ENCODE measurements at places on chromosomes 2 and 18.

GRCh38 chr2:19799881-19800780 is 101.7 kb downstream of the TTC32 start:
- H3K4me1 ChIP-seq: no peaks in the 10 kb centered on the region
- DNase-seq: no peak
- no peaks in the 10 kb centered on the region for H3K27me3 ChIP-seq
- no peaks in the 10 kb centered on the region for H3K36me3 ChIP-seq

GRCh38 chr2:208361077-208361441 is 45.5 kb upstream of the PTH2R start:
- no peak overlapping the region for H3K27ac ChIP-seq
- H3K27me3 ChIP-seq: no peaks in the 10 kb centered on the region
- no peaks in the 10 kb centered on the region for H3K4me1 ChIP-seq

DNA sequence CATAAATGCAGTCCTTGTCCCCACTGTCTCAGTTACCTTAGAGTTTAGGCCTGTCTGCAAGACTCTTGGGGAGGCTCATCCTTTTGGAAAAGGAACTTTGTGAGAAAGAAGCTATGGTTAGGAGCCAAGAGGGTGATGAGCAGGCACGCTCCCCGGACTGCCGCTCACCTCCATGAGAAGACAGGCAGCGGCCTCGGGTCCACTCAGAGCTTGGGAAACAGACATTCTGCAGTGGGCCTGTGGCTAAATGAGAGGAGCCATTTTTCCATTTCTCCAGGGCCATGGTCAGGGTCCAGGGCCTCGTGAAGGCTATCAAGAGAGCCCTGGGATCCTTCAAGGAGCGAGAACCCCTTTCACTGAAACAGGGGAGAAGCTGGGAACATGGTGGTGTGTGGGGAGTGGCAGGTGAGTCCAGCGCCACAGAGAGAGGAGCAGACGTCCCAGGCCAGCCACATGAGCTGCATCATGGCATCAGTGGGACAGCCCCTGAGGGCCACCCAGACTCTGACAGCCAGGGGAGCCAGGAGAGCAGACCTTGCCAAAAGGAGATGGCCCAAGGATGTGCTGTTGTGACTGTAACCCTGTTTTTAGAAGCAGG is 4.0 kb upstream of the TEX51 start:
- no peak for DNase-seq
- H3K4me3 ChIP-seq: no peak overlapping the region
- H3K27me3 ChIP-seq: no peaks in the 10 kb centered on the region
- H3K36me3 ChIP-seq: no peaks in the 10 kb centered on the region

DNA sequence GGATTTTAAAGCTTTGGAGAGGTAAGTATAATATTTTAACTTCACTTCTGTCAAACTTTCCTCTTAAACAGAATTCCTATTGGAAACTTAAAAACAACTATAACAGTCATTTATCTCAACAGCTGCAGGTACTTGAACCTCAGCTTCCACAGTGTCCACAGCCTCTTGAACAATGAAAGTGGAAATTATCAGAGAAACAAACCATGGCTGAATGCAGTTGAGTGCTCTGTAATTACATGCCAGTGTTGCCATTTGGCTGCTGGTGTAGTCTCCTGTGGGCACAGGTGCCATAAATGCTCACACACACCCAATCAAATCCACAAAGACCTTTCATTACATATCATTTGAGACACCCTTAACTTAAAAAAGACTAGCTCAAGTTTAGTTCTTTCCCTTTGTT is 125.1 kb downstream of the CPS1 start:
- no peaks in the 10 kb centered on the region for H3K4me1 ChIP-seq
- H3K4me3 ChIP-seq: no peak overlapping the region
- H3K27ac ChIP-seq: no peak overlapping the region
- no peak for DNase-seq
- H3K36me3 ChIP-seq: no peaks in the 10 kb centered on the region

- H3K4me1 ChIP-seq: no peaks in the 10 kb centered on the region
- no peak overlapping the region for H3K27ac ChIP-seq
- H3K36me3 ChIP-seq: no peaks in the 10 kb centered on the region
- no peak for DNase-seq
Measured at GRCh38 chr2:176461098-176461808, 192.0 kb downstream of the MTX2 start.

DNA sequence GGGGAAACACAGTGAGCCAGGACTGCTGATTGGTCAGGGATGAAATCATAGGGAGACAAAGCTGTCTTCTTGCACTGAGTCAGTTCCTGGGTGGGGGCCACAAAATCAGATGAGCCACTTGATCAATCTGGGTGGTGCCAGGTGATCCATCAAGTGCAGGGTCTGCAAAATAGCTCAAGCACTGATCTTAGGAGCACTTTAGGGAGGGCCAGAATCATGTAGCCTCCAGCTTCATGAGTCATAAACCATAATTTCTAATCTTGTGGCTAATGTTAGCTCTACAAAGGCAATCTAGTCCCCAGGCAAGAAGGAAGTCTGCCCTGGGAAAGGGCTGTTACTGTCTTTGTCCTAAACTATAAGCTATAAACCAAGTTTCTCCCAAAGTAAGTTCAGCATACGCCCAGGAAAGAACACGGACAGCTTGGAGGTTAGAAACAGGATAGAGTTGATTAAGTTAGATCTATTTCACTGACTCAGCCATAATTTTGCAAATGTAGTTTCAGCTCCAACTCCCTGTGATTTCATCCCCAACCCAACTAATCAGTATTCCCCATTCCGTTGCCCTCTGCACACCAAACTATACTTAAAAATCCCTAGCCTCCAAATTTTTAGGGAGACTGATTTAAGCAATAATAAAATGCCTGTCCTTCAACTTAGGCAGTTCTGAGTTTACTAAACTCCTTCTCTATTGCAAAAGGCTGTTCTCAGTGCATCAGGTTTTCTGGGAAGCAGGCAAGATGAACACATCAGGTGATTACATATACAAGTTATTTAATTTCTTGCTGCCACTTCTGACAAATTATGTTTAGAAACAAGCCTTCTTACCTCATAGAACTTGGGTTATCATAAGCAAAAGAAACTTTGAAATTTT is 226.9 kb upstream of the SPOPL start:
- no peaks in the 10 kb centered on the region for H3K4me1 ChIP-seq
- no peak for DNase-seq
- H3K36me3 ChIP-seq: no peaks in the 10 kb centered on the region
- no peak overlapping the region for H3K27ac ChIP-seq
- H3K4me3 ChIP-seq: no peak overlapping the region
- H3K27me3 ChIP-seq: no peaks in the 10 kb centered on the region

- H3K27ac ChIP-seq: no peak overlapping the region
- no peak for DNase-seq
- no peak overlapping the region for H3K4me3 ChIP-seq
- no peaks in the 10 kb centered on the region for H3K36me3 ChIP-seq
Measured at GRCh38 chr2:78065366-78065765, 543.2 kb upstream of the LRRTM4 start.

- no peaks in the 10 kb centered on the region for H3K27me3 ChIP-seq
- no peak overlapping the region for H3K4me3 ChIP-seq
- no peaks in the 10 kb centered on the region for H3K36me3 ChIP-seq
Measured at GRCh38 chr2:40395169-40396073, 56.5 kb downstream of the SLC8A1 start.

DNA sequence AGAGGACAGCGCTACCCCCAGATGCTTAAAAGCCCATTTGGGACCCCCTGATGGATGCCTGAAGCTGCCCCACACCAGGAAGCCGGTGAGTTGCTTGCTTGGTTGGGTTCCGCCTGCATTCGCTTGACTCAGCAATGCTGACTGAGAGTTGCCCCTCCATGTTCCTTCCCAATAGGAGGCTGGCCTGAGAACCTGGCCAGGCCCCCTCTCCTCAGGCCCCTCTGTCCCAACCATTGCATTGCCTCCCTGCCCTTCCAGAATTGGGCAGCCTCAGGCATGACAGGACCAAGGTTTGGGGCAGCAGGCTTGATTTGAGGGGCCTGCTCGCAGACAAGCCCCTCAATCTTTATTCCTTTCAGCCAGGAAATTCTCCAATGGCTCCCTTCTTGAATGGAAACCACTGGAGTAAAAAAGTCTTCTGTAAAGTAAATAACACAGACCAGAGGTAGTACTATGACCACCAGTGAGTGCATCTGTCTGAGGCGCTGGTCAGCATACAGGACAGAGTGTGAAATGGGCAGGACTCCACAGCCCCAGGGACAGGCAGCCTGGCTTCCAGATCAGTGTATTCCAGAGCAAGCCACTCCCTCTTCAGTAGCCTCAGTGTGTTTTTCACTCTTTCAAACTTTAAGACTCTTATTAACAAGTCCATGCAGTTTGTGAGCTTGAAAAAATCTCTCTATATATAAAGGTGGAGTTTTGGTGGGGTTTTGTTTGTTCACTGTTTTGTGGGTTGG is 104.7 kb downstream of the C1QL2 start:
- no peak for DNase-seq
- no peak overlapping the region for H3K27ac ChIP-seq
- no peaks in the 10 kb centered on the region for H3K27me3 ChIP-seq
- H3K4me3 ChIP-seq: no peak overlapping the region
- H3K36me3 ChIP-seq: no peaks in the 10 kb centered on the region

GRCh38 chr18:7770908-7771307 is 203.8 kb downstream of the PTPRM start:
- H3K4me1 ChIP-seq: peaks cover 2% of the 10 kb centered on the region
- H3K27me3 ChIP-seq: no peaks in the 10 kb centered on the region
- H3K27ac ChIP-seq: no peak overlapping the region
- DNase-seq: no peak
- no peaks in the 10 kb centered on the region for H3K36me3 ChIP-seq

GRCh38 chr2:196390243-196391148 is 219.1 kb upstream of the STK17B start:
- no peak overlapping the region for H3K4me3 ChIP-seq
- no peaks in the 10 kb centered on the region for H3K27me3 ChIP-seq
- no peak overlapping the region for H3K27ac ChIP-seq
- DNase-seq: no peak

GRCh38 chr2:177252808-177253531 is 11.6 kb downstream of the NFE2L2 start:
- no peak overlapping the region for H3K27ac ChIP-seq
- H3K4me1 ChIP-seq: peaks cover 19% of the 10 kb centered on the region
- no peak for DNase-seq
- H3K36me3 ChIP-seq: no peaks in the 10 kb centered on the region

- no peaks in the 10 kb centered on the region for H3K36me3 ChIP-seq
- no peaks in the 10 kb centered on the region for H3K27me3 ChIP-seq
- H3K4me1 ChIP-seq: no peaks in the 10 kb centered on the region
- H3K4me3 ChIP-seq: no peak overlapping the region
- H3K27ac ChIP-seq: no peak overlapping the region
Measured at GRCh38 chr18:47203626-47204464, 27.7 kb upstream of the IER3IP1 start.

GRCh38 chr2:202149936-202150335 is 76.9 kb downstream of the KIAA2012 start:
- DNase-seq: no peak
- no peaks in the 10 kb centered on the region for H3K27me3 ChIP-seq
- no peaks in the 10 kb centered on the region for H3K4me1 ChIP-seq
- H3K27ac ChIP-seq: no peak overlapping the region

DNA sequence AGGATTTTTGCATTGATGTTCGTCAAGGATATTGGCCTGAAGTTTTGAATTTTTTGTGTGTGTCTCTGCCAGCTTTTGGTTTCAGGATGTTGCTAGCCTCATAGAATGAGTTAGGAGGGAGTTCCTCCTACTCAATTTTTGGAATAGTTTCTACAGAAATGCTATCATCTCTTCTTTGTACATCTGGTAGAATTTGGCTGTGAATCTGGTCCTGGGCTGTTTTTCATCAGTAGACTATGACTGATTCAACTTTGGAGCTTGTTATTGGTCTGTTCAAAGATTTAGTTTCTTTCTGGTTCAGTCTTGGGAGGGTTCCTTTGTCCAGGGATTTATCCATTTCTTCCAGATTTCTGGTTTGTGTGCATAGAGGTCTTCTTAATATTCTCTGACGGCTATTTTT is 166.7 kb downstream of the ST6GAL2 start:
- H3K27ac ChIP-seq: no peak overlapping the region
- H3K4me1 ChIP-seq: no peaks in the 10 kb centered on the region
- DNase-seq: no peak
- no peak overlapping the region for H3K4me3 ChIP-seq

- no peaks in the 10 kb centered on the region for H3K27me3 ChIP-seq
- no peak overlapping the region for H3K4me3 ChIP-seq
- H3K27ac ChIP-seq: peak overlapping the region; percentile 51
- no peak for DNase-seq
- peaks cover 6% of the 10 kb centered on the region for H3K36me3 ChIP-seq
Measured at GRCh38 chr2:36392571-36393255, 37.1 kb downstream of the CRIM1 start.

GRCh38 chr2:129729011-129729410 is 250.5 kb upstream of the RAB6C start:
- no peaks in the 10 kb centered on the region for H3K27me3 ChIP-seq
- no peak overlapping the region for H3K27ac ChIP-seq

DNA sequence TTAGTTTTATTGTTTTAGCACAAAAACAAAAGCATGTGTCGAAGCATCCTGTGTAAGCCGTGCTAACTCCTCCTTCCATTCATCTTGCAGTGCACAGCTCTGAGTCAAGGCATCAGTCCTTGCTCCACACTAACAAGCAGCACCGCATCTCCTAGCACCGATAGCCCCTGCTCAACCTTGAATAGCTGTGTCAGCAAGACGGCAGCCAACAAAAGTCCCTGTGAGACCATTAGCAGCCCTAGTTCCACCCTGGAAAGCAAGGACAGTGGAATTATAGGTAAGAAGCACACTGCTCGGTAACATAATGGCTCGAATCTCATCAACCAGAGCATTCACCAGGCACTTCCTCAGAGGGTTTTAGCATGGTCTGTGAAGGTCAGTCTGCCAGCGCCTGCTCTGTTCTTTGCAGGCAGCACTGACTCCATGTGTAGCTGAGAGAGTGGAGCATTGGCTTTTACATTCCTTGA is 136.2 kb downstream of the WDSUB1 start:
- no peaks in the 10 kb centered on the region for H3K4me1 ChIP-seq
- no peak for DNase-seq
- no peaks in the 10 kb centered on the region for H3K27me3 ChIP-seq
- no peaks in the 10 kb centered on the region for H3K36me3 ChIP-seq
- H3K4me3 ChIP-seq: no peak overlapping the region

DNA sequence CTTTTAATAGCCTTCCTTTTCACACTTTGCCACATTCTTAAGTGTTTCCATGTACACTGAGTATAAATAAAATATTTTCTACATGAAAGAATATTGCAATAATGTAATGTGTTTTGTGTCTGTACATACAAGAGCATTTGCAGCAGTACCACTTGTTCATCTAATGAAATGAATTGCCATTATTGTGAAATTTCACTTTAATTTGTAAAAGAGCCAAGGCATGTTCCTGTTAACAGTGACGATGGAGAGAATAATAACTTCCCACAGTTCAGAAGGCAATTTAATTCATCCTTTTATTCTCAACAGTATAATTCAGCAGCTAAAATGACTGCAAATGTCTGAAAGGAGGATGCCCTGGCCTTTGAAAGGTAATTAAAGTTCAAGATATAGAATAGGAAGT is 853.9 kb downstream of the LRRTM4 start:
- no peak overlapping the region for H3K4me3 ChIP-seq
- H3K36me3 ChIP-seq: no peaks in the 10 kb centered on the region
- H3K27me3 ChIP-seq: no peaks in the 10 kb centered on the region
- H3K4me1 ChIP-seq: peaks cover 2% of the 10 kb centered on the region

- H3K4me3 ChIP-seq: no peak overlapping the region
- no peak for DNase-seq
- no peaks in the 10 kb centered on the region for H3K4me1 ChIP-seq
- no peaks in the 10 kb centered on the region for H3K27me3 ChIP-seq
- peaks cover 1% of the 10 kb centered on the region for H3K36me3 ChIP-seq
Measured at GRCh38 chr2:219104107-219105035, 43.6 kb upstream of the IHH start.

GRCh38 chr18:75504469-75504868 is 77.0 kb upstream of the SMIM21 start:
- no peaks in the 10 kb centered on the region for H3K36me3 ChIP-seq
- H3K27me3 ChIP-seq: no peaks in the 10 kb centered on the region
- H3K4me3 ChIP-seq: no peak overlapping the region
- no peaks in the 10 kb centered on the region for H3K4me1 ChIP-seq
- DNase-seq: no peak
